ENCODE measurements at places on chromosomes 3 and 15.
A peak's percentile ranks its signal among the peaks of the same experiment; 100 is the strongest.

DNA sequence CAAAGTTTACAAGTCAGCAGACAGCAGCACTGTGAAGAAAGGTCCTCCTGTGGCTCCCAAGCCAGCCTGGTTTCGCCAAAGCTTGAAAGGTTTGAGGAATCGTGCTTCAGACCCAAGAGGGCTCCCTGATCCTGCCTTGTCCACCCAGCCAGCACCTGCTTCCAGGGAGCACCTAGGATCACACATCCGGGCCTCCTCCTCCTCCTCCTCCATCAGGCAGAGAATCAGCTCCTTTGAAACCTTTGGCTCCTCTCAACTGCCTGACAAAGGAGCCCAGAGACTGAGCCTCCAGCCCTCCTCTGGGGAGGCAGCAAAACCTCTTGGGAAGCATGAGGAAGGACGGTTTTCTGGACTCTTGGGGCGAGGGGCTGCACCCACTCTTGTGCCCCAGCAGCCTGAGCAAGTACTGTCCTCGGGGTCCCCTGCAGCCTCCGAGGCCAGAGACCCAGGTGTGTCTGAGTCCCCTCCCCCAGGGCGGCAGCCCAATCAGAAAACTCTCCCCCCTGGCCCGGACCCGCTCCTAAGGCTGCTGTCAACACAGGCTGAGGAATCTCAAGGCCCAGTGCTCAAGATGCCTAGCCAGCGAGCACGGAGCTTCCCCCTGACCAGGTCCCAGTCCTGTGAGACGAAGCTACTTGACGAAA, 24.2 kb downstream of the STARD5 start:
- DNase-seq: no peak

GRCh38 chr15:31223478-31224350, 102.9 kb upstream of the KLF13 start:
- no peak for DNase-seq

- no peak for DNase-seq
These were observed 87.0 kb upstream of the ONECUT1 start for GRCh38 chr15:52876991-52877663.

DNA sequence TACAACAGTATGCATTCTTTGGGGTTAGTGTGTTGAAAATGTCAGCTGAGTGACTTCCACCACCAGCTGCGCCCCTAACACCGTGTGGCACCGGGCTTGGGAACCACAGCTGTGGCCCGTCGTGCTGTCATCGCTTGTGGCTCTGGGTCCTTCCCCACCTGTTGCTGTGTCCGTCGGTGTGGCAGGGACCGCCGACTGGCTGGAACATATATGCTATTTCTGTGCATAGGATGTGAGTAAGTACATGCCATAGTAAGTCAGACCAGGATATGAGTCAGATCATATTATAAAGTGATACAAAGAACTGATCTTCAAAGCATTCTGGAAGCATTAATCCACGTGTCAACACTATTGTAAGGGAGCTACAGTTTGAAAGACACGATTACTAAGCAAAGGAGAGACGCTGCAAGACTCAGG, 31.9 kb downstream of the EHD4 start:
- no peak for DNase-seq

- no peak for DNase-seq
These were observed 52.7 kb downstream of the ROPN1B start for GRCh38 chr3:126021702-126022101.

DNA sequence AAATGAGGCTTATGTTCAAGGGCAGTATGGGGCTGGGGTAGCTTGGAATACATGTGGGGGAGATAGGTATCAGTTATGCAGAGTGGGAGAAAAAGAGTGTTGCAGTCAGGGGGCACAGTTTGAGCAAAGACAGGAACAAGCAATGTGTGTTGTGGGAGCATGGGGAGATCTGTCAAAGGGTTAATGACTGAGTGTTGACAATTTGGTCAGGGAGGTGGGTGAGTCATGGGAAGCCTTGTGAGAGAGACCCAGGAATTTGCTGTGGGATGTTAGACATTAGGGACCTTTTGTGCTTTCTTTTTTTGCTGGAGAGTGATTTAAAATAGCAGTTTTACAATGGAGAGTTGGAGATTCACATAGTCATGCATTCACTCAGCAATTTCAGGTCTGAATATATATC, 221.6 kb upstream of the NR2E3 start:
- DNase-seq: no peak

DNA sequence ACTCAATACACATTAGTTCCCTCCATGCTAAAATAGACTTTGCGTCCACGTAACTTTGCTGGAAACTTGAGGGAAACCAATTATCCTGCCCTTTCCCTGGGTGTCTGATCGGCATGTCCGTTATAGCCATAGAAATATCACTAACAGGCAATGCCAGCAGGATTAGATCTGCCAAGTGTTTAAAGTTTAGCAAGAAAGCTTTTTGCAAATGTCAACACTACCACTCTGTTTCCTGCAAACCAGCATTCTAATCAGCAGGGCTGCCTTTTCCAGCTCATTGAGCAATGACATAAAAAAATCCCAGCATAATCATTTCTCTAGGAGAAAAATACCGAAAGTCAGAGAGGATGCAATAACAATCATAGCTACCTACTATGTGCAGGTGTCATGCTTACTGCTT, 60.9 kb downstream of the NOX5 start:
- no peak for DNase-seq

DNA sequence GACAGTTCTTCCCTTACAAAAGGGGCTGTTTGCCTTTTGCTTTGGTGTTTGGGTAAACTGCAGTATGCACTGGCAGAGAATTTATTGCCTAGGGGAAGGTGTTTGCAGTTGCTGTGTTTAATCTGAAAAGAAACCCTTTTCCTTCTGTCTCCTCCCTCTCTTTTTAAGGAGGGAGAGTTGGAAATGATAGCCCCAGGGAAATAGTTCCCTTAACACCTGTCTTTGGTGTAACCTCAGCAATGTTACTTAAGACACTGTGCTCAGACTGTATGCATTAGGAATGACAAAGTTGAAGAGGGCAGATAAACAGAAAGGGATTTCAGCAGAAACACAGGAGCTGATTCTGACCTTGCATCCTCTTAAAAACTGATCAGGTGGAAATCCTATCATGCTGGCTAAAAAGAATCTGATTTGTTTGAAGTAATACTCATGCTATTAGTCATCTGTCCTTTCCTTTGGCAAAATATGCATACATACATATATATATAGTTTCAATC, 125.4 kb downstream of the TP63 start:
- DNase-seq: no peak

DNA sequence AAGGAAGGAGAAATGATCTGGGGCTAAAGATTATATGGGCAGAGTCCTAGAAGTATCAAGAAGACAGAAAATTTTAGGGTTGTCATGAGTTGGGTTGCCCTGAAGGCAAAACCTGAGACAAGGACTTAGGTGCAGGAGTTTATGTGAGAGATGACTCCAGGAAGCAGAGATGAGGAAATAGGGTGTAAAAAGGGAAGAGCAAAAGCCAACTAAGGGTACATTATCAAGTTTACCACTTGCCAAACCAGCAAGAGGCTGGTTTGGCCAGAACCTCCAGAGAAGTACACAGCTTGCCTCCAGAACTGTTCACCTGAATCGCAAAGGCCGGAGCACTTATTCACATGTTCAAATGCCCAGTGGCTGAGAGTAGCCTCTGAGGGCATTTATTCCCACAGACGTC, 116.7 kb downstream of the FHIT start:
- no peak for DNase-seq

DNA sequence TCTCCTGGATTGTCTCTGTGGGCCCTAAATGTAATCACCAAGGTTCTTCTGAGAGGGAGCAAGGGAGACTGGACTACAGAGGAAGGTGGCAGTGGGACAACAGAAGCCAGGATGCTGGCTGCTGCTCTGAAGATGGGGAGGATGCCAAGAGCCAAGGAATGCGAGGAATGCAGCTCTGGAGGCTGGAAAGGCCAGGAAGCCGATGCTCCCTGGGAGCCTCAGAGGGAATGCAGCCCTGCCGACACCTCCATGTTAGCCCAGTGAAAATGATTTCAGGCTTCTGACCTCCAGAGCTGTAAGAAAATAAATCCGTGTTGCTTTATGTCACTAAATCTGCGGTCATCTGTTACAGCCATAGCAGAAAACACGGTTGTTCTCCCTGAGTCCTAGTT, 44.1 kb downstream of the UMPS start:
- DNase-seq: peak; percentile 80

GRCh38 chr3:19543212-19543841, 390.7 kb downstream of the EFHB start:
- no peak for DNase-seq

GRCh38 chr3:123246866-123247265, 45.1 kb downstream of the SEC22A start:
- no peak for DNase-seq

DNA sequence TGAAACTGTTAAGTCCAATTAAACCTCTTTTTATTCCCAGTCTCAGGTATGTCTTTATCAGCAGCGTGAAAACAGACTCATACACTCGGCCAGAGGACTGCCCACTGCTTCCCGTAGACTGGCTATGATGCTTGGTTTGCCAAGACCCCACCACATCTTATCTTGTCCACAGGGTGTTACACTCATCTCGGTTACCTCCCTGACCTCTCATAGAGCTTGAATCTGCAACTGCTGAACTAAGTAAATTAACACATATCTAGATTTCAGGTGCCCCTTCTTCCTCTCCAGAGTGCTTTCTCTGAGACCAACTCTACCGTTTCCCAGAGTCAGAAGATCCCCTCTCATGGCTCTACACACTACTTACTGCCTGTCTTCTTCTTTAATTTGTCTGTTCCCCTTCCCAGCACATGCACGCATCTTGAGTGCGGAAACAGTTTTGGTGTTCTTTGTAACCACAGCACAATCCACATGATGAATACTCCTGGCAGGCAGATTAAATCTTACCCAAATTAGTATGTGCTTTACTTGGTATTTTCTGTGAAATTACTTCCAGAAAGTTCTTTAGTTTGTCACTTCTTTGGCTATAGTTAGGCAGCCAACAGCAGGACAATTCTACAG, 49.7 kb downstream of the CD200 start:
- no peak for DNase-seq

GRCh38 chr15:72063186-72063585, 54.8 kb downstream of the MYO9A start:
- DNase-seq: no peak

DNA sequence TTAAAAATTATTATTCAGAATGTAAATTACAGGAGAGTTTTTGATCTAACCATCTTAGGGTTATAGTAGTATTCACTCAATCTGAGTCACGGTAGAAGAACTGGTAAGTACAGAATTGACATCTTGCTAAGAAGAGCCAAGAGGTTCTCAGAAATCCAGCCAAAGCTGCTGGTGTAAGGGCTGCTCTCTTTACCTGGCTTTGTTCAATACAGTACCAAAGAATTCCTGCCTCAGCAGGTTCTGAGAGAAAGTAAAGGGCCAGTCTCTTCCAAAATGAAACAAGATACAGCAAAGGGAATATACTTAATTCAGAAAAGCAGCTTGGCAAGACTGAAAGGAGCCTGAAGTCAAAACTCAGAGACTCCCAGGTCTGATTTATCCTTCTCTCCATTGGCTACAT, 193.1 kb downstream of the TNIK start:
- no peak for DNase-seq

DNA sequence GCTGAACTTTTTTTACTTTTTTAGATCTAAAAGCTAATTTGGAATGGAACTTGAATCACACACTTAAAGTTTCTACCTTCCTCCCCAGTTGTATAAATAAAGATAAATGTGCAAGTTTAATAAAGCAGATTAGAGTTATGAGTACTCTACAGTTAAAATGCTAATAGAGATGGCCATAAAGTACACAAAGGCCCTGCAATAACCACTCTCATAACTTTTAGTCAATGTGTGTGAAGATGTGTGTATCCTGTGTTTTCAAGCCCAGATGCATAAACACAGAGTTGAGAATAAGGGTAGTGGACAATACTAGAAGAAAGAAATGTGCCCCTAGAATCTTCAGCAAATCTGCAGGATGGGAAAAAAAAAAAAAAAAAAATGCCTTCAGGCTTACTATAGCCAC, 45.3 kb downstream of the TOP2B start:
- no peak for DNase-seq

DNA sequence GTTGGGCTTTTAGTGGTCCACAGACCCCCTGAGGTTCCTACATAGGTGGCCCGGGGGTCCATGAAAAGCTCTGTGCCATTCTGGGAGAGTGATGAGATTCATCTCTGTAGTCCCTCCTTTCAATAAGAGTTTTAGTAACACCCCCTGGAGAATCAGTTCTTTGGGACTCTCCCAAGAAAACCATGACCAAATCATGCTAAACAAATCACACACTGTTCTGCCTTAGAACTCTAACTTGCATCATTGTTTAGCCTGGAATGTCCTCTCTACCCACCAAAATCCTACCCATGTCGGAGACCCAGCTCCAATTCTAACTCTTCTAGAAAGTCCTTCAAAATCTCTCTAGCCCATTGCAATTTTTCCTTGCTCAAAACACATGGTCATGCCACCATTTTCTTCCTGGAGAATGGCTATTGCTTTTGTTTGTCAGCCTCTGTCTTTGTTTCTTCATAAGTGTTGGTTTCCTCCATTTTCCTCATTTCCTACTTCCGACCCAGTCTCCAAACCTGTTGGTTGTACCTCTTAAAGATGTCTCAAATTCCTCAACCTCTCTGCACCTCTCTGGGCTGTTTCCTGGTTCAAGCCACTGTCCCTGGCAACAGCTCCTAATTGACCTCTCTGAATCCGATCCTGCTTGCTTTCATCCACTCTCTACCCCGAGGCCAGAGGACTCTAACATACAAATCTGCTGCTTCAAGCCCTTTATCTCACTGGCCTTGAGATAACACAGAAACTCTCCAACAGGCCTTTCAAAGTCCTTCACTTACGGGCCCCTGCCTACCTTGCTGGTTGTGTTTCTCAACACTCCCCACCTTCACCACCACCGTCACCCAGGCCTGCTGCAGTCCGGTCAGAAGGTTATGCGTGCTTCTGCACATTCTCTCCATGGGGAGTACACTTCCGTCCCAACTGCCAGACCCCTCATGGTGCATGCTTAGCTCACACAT, 23.7 kb downstream of the CYP19A1 start:
- no peak for DNase-seq
